ENCODE measurements at places on chromosomes 11 and 22.

DNA sequence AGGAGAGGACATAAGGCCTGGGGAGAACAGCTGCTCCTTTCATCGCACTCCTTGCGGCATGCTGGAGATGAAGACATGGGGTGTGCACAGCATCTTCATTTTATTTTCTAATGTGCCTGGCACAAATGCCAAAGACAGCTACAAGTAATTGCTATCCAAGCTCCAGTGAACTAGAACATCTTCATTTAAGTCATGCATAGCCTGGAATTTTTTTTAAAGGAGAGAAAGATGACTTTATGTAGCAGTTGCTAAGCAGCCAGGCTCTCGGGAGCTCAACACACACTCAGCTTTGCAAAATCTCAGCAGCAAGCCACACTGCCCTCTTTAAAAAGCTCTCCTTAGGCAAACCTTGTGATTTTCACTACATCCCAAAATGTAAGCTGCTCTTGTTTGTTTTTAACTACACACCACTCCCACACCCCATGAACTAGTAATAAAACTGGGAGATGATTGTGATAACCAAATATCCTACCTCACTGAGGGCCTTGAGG, 164.5 kb upstream of the POU2AF2 start:
- DNase-seq, result peak; percentile 8

GRCh38 chr11:94185416-94186084, 56.9 kb downstream of the PANX1 start:
- DNase-seq, result no peak

DNA sequence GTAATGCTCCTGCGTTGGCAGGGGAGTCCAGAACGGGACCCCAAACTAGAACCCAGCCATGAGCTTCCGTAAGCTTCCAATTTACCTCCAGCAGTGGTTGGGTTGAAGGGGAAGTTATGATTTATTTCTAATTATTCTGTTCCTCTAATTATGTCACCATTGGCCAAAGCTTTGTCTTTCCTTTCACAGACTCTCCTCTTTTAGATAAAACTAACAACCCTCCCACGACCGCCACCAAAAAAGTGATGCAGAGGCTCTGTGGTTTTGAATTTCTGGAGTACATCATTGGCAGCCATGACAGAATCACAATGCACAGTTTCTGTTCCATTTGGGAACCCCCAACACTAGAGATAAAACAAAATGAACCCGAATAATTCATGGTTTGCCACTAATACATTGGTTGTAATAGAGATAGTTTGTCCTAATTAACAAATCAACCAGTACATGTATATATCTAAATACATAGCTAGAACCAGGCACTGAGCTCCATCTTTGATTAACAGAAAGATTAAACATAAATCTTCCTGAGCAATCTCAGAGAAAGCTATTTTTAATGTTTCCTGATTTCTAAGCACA, 64.3 kb downstream of the ETS1 start:
- DNase-seq, result no peak

DNA sequence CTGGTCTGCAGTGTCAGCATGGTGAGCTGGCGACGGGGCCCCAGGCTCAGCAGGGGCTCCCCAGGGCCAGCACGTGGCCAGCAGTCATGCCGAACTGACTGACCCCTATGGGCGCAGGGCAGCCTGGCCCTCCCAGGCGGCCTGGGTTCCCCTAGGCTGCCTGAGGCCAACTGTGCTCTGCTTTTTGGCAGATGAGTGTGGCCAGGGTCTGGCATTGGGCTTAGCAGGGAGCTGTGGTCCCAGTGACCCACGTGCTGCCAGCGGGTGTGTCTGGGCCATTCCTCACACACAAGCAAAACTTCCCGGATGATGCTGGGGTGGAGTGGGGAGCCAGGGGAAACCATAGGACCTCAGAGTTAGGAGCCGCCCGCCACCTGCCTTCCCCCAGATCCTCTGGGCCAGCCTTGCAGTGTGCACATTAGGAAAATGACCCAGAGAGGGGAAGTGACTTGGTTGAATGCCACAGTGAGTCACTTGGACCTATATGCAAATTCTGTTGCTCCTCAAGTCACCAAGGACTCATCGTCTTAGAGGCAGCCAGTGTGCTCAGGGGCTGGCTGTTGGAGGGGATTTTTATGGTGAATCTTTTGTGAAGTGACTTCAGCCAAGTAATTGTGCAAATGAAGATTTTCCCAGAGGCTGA, 6.5 kb downstream of the ADORA2A start:
- DNase-seq, result no peak

DNA sequence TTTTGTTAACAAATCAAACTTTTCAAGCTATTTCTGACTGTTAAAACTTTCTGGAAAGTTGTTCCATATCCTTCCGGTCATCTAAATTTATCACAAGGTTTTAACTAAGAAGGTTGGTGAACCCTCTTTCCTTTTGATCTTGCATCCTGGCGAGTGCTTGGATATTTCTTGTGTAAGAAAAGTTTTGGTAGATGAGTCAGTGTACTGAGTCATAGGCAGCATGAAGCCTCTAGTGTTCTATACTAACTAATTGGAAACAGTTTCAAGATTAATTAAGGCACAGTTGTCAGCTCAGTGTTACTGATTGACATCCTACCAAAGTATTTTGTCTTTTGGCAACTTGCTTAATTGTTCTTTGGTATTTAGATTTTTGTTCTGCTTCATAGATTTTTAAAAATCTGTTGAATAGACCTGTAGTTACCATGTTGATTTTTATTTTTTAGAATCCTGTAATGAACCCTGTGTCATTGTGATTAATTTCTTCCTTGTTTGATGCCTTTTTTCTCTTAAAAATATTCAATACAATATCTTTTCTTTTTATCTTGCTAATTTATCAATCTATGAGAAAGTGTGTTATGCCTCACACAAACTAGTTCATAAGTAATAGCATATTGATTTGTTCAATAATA, 38.0 kb downstream of the METTL15 start:
- no peak for DNase-seq

DNA sequence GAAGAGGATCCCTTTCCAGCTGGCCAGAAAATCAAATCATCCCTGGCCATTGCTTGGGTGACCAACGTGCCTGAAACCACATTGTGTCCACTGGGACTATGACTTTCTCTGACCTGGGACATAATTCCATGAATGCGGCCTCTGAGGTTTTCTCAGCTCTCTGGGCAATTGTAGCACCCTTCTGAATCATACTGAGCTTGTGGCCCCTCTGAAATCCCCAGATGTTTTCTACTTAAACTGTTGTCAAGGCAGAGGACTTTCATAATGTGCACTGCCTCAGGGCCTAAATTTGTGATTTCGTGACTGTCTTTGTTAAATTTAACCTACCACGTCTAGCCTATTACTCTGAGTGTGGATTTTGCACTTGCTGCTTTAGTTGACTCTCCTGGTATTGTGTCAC, 321.1 kb upstream of the PLET1 start:
- DNase-seq, result no peak

DNA sequence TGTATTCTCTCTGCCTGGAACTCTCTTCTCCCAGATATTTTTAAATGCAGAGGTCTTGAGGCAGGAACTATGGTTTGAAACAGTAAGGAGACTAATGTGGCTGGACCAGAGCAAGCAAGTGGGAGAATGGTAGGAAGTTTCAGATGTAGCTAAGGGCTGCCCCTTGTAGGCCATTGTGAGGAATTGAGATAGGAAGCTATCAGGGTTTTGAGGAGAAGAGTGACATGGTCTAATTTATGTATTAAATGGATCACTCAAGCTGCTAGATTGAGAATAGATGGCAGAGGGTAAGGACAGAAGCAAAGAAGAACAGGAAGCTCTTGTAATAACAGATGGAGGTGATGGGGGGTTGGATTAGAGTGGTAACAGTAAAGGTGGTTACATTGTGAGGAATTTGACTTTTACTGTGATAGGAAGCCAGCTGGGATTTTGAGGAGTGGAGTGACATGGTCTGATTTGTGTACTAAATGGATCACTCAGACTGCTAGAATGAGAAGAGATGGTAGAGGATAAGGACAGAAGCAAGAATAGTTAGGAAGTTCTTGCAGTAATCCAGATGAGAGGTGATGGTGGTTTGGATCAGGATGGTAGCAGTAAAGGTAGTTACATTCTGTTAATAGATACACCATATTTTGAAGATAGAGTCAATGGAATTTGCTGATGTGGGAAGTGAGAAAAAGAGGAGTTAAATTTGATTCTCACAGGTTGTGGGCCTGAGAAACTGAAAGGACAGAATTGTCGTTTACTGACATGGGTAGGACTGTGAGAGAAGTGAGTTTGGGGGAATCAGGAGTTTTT, 63.0 kb downstream of the HIPK3 start:
- DNase-seq, result peak; percentile 22

GRCh38 chr11:9118277-9118676, 26.9 kb upstream of the SCUBE2 start:
- DNase-seq, result no peak

DNA sequence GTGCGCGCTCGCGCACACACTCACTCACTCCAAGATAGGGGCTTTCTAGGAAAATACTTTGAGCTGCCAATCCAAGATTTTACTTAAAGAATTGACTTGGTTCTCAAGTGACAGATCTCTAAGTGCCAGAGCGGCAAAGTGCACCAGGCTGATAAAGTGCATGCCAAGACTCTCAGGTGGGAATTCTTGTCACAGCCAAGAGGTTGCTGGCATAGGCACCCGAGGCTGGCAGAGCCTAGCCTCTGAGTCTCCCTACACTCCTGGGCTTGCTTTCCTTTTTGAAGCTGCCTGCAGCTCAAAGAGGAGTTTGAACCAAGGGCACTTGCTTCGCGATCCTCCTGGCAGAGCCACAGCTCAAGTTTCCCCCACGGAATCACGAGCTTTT, 2.5 kb upstream of the ADM start:
- DNase-seq, result no peak

DNA sequence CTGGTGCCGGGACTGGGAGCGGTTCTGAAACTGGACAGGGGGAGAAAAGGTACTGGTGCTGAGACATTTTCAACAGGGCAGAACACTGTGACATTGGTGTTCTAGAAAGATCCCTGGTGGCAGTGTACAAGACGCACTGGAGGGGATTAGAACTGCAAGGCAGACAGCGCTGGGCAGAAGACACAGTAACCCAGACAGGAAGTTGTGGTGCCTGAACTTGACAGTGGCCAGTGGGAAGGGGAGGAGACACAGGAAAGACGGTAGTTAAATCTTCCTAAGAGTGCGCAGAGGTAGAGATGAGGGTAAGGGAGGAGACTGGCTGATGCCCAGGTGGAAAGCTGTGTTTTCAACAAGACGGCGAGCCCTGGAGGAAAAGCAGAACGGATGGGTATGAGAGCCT, 24.5 kb downstream of the FAM227A start:
- DNase-seq, result no peak

GRCh38 chr11:64970731-64971151, 1.2 kb downstream of the MAJIN start:
- no peak for DNase-seq

- DNase-seq, result no peak
Observed at GRCh38 chr11:27203077-27203647, 159.9 kb downstream of the CCDC34 start.

DNA sequence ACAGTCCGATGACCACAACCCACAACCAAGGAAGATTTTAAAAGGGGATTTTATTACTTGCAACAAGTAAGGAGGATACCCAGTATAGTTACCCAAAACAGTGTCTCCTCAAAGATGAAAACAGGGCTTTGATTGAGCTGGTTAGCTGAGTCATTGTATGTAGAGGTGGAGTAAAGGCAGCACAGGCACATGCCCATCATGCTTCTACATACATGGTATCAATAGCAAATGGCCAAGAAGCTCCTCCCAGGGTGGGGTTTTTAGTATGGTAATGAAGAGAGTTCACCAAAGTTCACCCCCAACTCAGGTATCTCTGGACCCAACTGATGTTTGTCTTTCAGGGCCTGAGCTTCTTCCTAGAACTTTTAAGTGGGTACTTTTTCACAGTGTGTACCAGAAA, 157.1 kb upstream of the CEP126 start:
- DNase-seq, result no peak

GRCh38 chr11:35507688-35508087, 17.7 kb downstream of the PAMR1 start:
- DNase-seq, result no peak

- no peak for DNase-seq
Observed at GRCh38 chr11:58928691-58929090, 10.6 kb upstream of the GLYATL1 start.

DNA sequence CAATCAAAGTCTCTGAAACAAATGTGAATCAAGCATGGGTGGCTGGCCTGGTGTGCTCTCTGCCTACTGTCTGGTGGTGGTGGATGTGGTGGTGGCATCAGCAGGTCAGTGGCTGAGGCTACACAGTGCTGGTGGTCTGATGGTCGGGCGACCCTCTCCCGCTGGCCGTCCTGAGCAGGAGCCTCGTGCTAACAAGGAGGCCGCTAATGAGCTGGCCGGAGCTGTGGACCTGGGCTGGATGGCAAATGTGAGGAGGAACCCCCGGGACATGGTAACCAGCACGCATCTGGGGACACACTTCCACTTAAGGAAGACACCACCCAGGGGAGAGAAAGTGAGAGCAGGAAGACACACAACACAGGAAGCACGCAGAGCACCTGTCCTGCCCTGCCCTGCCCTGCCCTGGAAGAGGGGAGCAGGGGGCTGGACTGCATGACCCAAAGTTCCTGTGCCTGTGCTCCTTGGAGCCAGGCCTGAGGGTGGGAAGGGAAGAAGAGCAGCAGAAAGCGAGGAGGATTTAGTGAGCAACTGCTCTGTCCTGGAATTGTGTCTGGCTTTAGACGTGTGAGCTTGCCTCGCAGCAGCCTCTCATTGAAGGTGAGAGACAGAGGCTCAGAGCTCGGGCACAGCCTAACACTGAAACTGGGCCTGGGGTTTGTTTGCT, 23.7 kb downstream of the SLC37A2 start:
- no peak for DNase-seq

DNA sequence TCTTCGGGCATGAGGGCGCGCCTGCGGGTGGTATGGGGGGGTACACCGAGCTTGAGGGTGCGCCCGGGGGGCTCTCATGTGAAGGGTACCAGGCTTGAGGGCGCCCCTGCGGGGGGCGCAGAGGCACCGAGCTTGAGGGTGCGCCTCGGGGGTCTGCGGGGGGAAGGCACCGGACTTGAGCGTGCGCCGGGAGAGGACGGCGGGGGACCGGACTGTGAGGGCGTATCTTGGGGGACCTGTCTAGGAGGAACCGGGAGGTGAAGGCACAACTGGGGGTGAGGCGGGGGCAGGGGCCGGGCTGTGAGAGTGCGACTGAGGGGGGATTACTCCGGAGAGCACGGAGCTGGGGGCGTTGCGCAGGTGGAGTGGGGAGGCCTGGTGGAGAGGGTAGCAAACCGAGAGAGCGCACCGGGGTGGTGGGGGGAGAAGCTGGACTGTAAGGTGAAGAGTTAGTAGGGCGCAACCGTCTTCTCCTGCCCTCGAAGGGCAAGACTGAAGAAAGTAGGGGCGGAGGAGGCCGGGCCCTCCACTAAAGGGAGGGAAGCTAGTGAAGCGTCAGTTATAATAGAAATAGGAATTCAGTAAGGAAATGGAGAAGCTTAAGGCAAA, 1.1 kb upstream of the DDX6 start:
- peak; percentile 36 for DNase-seq

DNA sequence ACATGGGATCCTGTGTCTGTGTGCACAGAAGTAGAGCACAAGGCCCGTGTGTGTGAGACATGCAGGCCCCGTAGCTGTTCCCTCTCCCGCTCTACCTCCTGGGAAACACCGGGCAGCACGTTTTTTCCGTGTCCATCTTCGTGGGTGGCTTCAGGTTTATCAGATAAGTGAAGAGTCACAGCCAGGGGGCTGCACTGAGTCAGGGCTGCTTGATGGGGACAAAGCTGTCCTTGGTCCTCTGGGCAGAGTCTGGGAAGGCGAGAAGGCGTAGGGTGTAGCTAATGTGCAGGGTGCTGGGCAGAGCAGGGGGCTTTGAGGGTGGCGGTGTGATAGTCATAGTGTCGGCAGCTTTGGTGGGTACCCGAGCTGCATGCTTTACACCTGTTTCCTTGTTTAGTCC, 23.7 kb downstream of the INCENP start:
- no peak for DNase-seq

- DNase-seq, result no peak
Observed at GRCh38 chr11:1958367-1958766, 11.2 kb downstream of the MRPL23 start.

GRCh38 chr11:132427611-132428010, 1057.2 kb downstream of the NTM start:
- DNase-seq, result no peak

Measured in midbrain (tissue), 1 donor.